ENCODE measurements at places on chromosomes 13 and 19. TPM values are rescaled to one million over a fixed set of nuclear protein-coding genes. Genes with fewer than 3 reads are reported as not detected.

CALR3 gene
- total RNA-seq, result not detected

KLHL1 gene
- total RNA-seq, result not detected

GRCh38 chr19:17170538-17171297 is 44.4 kb upstream of the USE1 start:
- H3K27ac ChIP-seq, result no peak overlapping the region
- H3K4me1 ChIP-seq, result no peaks in the 10 kb centered on the region
- no peak for DNase-seq
- H3K4me3 ChIP-seq, result no peak overlapping the region
- H3K36me3 ChIP-seq, result no peaks in the 10 kb centered on the region

DNA sequence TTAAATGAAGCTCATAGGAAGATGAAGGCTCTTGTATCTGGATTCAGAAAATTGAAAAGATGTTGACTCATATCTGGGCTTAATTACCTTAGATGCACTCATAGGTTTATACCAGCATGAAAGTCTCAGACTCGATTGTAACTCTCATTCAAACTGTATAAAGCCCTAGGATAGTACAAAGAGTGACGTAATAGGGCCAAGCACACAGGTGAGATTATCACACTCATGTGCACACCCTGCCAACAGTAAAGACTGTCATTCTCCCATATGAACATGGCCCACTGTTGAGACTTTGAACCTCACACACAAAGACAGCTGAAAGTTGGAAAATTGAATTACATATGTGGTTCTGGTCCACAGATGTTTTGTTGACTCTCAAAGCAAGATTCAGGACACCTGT is 18.0 kb upstream of the ZNF723 start:
- no peaks in the 10 kb centered on the region for H3K4me1 ChIP-seq
- DNase-seq, result no peak
- no peaks in the 10 kb centered on the region for H3K27me3 ChIP-seq
- H3K36me3 ChIP-seq, result no peaks in the 10 kb centered on the region
- H3K4me3 ChIP-seq, result no peak overlapping the region
- no peak overlapping the region for H3K27ac ChIP-seq

GRCh38 chr19:45782162-45782691 is at the start of gene DMPK:
TSS of gene DMPK (minus strand) at chr19:45782490. CDS start at chr19:45782352, 138 bp downstream.
- H3K4me3 ChIP-seq, result peak within 1 kb of the TSS; percentile 46
- peak within 1 kb of the TSS; percentile 90 for H3K27ac ChIP-seq
- H3K27me3 ChIP-seq, result no peaks in the 10 kb centered on the region
- H3K36me3 ChIP-seq, result peaks cover 32% of the 10 kb centered on the region
- DNase-seq, result no peak

Measured in vagina (tissue), 2 donors.